ENCODE measurements at places on chromosomes 5 and 9. TPM values are rescaled to one million over a fixed set of nuclear protein-coding genes. Genes with fewer than 3 reads are reported as not detected.

The NREP gene
- 19.7 TPM for total RNA-seq

The PCDHGA1 gene
- 1.3 TPM for total RNA-seq

The C9orf50 gene
- total RNA-seq, result under 0.01 TPM

The CDC25C gene
- 0.26 TPM for total RNA-seq

The CTXN3 gene
- total RNA-seq, result not detected

The GPR150 gene
- total RNA-seq, result 0.32 TPM

The AQP3 gene
- 6.6 TPM for total RNA-seq

Data from bronchial smooth muscle cell (primary cell).